Activated CD4-positive, alpha-beta T cell treated with anti-CD3 and anti-CD28 coated beads, Interleukin-2, amount 50 U/mL, for 24 hours (primary cell): ENCODE measurements at places on chromosomes 11 and 22.

GRCh38 chr11:120136356-120136755, 1.6 kb downstream of the TRIM29 start:
- DNase-seq, result no peak

DNA sequence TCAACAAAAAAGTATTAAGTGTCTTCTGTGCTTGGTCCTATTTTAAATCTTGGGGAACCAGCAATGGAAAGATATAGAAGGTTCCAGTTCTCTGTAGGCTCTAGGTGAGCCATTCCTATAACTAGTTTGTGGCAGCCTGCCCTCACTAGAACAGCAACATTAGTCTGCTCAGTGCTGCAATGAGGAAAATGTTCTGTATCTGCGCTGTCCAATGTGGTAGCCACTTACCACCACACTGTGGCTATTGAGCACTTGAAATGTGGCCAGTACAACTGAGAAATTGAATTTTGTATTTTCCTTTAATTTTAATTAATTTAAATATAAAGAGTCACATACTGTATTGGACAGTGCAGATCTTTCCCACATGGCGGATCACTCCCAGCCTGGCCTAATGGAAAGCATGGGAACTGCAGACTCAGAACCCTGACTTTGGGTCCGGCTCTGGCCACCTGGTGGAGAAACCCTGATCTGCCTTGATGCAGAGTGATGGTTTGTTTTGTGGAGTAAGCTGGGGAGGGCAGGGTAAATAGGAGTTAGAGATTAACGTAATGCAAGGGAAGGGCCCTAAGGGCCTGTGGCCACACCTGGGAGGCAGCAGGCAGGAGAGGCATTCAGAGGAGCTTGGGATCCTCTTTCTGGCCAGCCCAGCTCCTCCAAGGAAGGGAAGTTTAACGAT, 101.0 kb downstream of the ME3 start:
- no peak for DNase-seq

DNA sequence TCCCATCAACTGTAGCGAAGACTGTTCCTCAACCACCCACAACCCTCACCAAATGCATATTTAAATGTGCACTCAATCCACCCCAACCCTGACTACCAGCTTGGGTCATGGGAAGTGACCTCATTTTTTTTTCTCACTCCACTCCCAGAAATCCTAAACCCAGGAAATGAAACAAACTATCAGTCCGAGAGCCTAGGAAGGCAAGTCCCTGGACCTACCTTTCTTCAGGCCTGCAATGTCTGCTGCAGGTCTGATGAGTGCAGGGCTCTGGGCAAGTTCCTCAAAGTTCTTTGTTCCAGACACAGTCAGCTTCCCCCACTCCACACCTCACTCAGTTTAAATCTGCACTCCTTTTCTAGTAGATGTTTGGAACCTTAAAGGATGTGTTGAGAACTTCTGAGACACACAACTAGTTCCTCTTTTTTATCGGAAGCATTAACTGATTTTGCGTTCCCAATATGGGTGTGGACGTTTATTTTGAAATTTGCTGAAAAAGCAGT, at the start of gene MS4A4E:
MS4A4E (minus strand) TSS at position 398 of the 500 bp plus-strand sequence. CDS start 13,082 bp downstream, outside the sequence.
- no peak for DNase-seq

DNA sequence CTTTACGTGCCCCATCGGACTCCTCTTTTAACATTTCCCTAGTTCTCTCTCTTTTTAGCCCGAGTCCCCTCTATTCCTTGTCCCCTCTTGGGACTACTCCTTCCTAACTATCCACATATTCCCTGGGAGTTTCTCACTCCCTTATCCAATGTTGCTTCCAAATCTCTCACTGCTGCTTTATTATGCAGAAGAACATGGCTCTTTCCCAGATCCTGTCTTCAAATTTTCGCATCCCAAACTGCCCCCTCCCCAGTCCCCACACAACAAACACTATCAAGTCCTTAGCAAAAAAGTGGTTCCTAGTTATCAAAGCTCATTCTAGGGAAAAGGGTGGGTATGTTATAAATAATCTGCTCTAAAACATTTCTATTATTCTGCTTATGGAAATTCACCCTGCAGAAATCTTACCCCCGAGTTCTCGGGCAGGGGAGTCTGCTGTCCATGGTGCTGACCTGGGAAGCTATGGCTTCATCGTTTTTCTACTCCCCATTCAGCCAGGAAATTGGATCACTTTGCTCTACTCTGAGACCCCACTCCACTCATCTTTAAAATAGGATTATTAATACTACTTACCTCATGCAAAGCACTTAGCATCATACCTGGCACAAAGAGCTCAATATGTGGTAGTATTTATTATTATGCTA, 393.5 kb downstream of the BUD13 start:
- DNase-seq, result no peak

- DNase-seq, result no peak
These were observed 428.5 kb downstream of the METTL15 start for GRCh38 chr11:28536504-28537267.

DNA sequence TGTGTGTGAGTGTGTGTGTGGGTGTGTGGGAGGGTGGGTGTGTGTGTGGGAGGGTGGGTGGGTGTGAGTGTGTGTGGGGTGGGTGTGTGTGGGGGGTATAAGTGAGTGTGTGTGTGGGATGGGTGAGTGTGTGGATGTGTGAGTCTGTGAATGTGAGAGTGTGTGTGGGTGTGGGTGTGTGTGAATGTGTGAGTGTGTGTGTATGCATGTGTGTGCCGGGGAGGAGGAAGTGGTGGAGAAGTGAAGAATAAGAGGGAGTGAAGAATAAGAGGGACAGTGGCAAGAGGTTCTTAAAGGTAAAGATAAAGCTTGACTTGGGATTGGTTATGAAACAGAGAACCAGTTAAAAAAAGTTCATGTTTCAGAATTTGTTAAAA, 54.0 kb downstream of the PRR5L start:
- no peak for DNase-seq

DNA sequence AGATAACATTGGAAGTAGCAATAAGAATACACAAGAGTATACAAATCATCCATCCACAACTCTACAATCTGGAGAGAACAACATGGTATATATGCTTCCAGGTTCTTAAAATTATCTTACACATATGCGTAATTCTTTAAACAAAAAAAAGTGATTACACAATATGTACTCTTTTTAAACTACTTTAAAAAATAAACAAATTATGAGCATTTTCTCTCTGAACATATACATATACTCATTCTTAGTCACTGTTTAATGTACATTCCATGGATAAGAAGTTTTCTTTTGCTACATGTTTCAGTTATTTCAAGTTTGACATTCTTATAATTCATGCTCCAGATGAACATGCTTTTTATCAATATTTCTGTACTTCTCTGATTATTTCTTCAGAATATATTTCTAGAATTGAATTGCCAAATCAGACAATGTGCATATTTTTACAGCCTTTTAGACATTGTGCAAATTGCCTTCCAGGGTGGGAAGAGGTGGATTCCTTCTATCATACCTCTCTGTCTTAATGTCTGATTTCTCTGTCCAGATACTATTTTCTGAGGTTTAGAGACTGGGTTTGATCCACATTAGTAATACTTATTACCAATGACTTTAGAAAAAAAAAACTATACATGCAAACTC, 551.6 kb downstream of the METTL15 start:
- no peak for DNase-seq

DNA sequence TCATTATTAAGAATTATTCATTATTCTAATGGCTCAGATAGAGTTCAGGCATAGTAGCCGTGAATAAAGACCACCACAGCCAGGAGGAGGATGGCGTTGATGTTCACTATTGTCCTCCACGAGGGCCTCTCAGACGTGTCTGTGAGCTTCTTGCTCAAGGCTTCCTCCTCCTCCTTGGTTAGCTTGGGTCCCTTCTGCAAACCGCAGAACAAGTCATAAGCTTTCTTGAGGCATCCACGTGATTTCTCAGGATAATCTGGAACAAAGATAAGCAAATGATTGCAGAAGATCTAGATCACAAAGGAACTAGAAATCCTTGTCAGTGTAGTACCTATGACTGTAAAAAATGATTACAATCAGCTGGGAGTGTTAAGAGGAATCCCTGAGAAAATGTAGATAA, 13.6 kb upstream of the RFPL2 start:
- DNase-seq, result no peak

GRCh38 chr11:72514331-72514730, 80.0 kb upstream of the CLPB start:
- DNase-seq, result no peak

DNA sequence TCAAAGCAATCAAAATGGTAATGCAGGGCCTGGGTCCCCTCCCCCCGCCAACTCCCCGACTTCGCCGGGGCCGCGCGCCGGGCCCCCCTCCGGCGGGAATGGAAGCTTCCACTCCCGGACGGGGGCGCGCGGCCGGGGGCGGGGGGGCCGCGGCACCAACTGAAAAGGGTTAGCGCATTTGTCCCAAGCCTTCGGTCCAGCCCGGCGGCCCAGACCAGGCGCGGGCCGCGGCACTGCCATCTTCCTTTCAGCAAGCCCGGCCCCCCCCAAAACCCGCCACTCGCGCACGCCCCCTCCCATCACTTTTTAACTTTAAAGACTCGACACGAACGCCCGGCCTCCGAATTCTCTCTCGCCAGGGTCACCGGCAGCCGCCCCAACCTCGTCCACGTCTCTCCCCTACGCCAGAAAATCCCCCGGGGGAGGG, 2.8 kb downstream of the PHF21B start:
- DNase-seq, result no peak

- no peak for DNase-seq
These were observed 141.1 kb downstream of the RCN1 start for GRCh38 chr11:32231909-32232493.

DNA sequence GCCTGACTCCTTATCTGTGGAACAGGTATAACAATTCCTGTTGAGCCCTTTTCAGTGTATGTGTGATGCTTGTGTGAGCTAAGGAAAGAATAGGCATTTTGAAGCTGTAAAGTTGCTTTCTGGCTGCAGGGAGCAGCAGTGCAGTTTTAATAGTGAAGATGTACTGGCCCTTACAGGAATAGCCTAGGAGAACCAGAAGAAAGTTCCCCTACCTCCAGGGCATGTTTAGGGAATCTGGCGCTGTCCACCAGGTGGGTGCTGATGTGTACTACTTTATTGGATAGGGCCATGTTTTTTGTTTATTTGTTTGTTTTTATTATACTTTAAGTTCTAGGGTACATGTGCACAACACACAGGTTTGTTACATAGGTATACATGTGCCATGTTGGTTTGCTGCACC, 11.5 kb downstream of the BMAL1 start:
- DNase-seq, result no peak

DNA sequence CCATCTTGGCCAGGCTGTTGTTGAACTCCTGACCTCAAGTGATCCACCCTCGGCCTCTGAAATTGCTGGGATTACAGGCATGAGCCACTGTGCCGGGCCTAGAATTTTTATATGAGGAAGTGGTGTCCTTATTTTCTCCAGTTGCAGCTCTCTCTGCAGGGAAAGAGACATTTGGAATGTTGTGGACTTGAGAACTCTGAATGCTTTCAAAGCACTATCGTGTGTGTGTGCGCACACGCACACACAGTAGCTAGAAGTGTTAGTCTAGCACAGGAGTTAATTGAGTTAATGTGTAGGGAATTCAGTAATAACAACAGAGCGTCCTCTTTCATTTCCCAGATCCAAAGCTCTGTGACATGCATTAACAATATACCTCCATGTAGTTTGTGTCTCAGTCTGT, 164.0 kb upstream of the RASSF10 start:
- no peak for DNase-seq

DNA sequence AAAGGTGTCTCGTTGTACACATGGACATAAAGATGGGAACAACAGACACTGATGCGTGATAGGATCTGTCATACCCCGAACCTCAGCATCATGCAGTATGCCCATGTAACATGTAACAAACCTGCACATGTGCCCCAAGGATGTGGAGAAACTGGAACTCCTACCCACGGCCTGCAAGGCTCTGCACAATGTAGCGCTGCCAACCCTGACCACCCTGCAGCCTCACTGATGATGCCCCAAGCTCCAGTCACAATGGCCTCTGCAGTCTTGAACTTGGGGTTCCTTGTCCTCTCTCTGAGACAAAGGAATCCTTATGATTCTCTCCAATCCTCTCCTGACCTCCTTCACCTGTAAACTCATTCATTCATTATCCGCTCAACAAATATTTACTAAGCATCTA, 14.2 kb downstream of the LMO1 start:
- no peak for DNase-seq

DNA sequence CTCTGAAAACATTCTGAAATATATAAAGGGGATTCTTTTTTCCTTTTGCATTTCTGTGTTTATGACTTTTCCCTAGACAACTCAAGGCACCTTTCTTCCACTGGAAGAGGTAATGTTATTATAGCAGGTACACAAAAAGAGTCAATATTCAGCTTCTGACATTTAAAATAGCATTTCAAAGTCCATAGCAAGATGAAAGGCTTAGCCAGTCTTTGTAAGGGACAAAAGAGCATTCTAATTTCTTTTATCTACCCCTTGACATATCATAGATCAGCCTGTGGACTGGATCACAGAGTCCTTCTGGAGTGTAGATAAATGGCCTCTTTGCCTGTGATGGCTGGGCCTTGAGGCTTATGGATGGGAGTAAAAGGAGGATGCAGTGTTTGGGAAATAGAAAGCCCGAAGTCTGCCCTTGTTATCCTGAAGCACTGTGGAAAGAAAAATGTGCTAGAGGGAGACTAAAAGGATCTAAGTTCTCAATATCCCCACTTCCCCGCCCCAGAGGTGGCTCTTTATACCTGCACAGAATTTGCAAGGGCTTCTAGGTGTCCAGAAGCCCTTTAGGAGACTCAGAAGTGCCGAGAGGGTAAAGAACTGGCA, 1.6 kb upstream of the HEPACAM start:
- DNase-seq, result no peak

- no peak for DNase-seq
These were observed 69.8 kb downstream of the TRIM29 start for GRCh38 chr11:120068114-120068573.

- DNase-seq, result no peak
These were observed 22.6 kb downstream of the KCNJ5 start for GRCh38 chr11:128913806-128914205.

DNA sequence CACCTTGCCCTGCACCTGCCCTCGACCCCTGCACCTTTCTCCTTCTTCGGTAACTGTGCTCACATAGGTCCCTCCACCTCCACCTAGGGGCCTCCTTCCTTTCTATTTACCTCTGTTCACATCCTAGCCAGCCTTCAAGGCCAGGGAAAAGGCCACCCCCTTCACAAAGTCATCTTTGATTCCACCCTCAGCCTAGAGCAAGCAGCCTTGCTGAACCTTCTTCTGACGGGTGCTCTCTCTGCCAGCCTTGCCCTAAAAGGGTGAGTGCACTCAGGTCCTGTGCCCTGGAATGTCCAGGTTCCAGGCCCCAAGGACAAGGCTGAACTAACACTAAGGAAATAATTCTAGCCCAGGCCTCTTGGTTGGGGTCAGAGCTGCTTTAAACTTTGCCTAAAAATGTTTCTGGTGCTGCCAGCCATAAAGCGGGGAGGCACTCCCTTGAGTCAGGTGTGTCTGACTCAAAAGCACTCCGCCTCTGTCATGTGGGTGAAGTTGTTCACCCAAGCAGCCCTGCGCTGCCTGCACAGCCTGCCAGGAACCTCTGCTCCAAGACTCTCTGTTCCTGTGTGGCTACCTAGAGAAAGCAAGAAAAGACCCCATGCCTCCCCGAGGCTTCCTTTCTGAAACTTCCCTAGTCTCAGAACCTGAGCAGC, 9.2 kb upstream of the FAM83F start:
- no peak for DNase-seq

GRCh38 chr11:132853886-132854285, 678.4 kb downstream of the OPCML start:
- no peak for DNase-seq

GRCh38 chr11:69392104-69392653, 89.3 kb upstream of the LINC01488 start:
- no peak for DNase-seq
